ENCODE measurements at places on chromosomes 3 and 15.

DNA sequence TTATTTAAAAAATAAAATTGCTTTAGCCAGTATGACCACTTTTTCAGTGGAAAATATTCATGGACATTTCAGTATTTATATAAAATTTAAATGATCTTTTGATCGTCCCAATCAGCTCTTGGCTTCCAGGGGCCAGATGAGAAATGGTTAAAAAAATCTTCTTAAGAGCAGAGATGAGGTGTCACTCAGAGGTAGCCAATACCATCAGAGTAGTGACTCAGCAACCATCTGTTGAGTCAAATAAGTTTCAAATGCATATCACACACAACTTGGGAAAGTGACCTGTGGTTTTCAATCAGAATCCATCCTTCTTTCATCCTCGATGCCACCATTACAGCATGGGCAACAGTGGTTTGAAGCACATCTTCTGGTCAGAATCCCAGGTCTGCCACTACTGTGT lies 958.8 kb upstream of the NR2F2 start:
- peak; percentile 31 for DNase-seq

- DNase-seq = no peak
Measured at GRCh38 chr3:188646592-188646991, 492.6 kb downstream of the LPP start.

GRCh38 chr3:17033516-17034168 lies 148.9 kb downstream of the PLCL2 start:
- no peak for DNase-seq

DNA sequence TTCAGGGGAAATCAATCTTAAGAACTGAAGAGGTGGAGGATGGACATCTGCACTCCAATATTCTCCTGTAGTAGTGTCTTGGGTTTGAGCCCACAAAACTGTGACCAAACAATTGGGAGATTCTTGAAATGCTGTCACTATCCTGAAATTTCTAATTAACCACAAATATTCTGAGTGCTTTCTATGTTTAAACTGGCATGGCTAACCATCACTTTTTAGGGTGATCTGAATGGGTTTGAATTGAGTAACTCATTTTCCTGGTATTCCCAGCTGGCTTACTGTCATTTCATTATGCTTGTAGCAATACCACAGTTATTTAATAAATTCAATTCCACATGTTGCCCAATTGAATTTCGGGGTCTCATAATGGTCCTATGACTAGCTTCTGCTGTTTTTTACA lies 216.9 kb upstream of the DCBLD2 start:
- DNase-seq = peak; percentile 89

GRCh38 chr3:156657862-156658731 lies 16.3 kb upstream of the TIPARP start:
- no peak for DNase-seq

- no peak for DNase-seq
Measured at GRCh38 chr15:45225506-45226273, 26.3 kb upstream of the SLC28A2 start.

- no peak for DNase-seq
Measured at GRCh38 chr3:122104515-122105194, 49.5 kb downstream of the CD86 start.

All from fibroblast of skin of right biceps (primary cell).